ENCODE measurements at places on chromosomes 16 and 17.

DNA sequence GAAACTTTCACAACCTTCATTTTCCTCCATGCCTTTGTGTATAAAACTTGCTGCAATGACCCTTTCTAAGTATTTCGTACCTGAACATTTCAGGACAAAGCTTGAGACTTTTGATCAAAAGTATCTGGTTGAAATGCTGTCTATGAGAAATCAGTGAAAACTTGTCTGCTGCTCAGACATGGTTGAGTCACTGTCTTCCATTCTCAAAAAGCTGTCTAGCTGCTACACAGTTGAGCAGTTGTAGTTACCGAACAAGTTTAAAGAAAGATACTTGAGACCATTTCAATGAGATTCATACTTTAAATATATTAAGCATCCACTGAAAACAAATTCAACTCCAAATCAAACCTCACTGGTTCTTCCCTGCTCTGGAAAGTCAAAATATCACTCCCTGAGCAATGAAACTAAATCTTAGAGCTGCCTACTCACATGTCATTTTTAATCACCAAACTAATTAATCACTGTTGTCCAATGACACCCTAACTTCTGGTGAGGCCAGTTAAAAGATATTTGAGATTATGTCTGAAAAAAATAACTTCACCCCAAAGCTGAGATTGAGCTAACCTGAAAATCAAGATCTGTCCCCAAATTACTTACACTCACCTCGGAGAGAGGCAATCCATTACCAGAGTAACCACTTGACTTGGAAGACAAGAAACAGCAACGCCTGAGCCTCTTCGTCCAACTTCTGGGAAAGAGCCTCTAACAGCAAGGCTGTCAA is 488 bp downstream of the TMEM100 start:
- DNase-seq = no peak

- DNase-seq = no peak
These were observed 23.9 kb downstream of the UNK start for GRCh38 chr17:75808549-75808904.

GRCh38 chr17:17304521-17304985 is 1.4 kb downstream of the NT5M start:
- DNase-seq = no peak

DNA sequence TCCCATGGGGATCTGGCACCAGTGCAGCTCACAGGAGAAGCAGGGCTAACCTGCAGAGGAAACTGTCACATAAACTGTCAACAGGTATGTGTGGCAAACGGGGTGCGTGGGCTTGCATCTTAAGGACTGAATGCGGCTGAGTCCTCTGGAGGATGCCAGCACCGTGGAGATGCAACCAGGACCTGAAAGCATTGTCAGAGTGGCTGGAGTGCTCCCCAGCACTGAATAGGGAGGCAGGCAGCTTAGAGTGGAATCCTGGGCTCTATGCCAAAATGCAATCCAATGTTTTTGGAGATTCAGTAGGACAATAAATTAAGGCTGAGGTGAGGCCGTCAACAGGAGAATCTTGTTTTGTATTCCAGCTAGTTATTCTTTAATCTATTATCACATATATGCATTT is 21.3 kb upstream of the SALL1 start:
- DNase-seq = no peak

DNA sequence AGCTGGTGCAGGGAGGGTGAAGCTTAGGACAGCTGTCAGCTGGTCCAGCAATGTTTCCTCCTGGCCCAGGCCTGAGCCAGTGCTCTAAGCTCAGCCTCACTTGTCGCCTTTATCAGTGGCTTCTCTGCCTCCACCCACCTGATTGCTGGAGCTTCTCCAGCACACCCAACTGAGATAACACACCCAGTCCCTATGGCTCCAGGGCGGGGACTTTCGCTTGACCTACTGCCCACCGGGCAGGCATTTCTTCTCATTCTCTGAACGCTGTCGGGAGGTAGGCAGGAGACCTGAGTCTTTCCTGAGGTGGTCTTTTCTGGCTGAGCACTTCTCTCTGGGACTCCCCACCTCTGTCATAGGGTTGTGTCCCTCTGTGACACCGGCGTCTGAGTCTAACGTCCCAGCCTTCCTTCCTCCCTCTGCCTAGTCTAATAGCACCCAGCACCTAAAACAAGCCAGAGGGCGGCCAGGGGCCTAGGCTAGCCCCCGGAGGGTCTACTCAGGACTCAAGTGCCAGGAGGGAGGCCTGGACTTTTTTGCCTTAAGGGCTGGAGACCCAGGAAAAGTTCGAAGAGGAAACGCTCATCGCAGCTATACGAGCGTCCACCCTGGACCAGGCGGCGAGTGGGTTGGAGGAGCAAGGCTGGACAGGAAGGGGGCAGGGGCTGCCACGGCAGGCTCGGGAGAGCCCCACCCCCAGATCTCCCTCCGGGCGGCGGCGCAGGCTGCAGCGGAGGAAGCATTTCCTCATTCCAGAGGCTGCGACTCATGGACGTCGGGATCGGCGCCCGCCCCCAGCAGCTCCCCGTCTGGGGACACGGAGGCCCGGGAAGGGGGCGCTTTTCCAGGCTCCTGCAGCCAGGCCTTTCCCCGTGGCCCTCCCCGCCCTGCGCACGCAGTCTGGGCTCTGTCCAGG is 756 bp downstream of the TAX1BP3 start:
- DNase-seq = no peak

GRCh38 chr17:32912218-32912897 is 15.6 kb upstream of the TMEM98 start:
- DNase-seq = no peak

- no peak for DNase-seq
These were observed 183.4 kb downstream of the ZNF18 start for GRCh38 chr17:11813871-11814270.

- no peak for DNase-seq
These were observed 7.3 kb downstream of the PROCA1 start for GRCh38 chr17:28704219-28704858.

DNA sequence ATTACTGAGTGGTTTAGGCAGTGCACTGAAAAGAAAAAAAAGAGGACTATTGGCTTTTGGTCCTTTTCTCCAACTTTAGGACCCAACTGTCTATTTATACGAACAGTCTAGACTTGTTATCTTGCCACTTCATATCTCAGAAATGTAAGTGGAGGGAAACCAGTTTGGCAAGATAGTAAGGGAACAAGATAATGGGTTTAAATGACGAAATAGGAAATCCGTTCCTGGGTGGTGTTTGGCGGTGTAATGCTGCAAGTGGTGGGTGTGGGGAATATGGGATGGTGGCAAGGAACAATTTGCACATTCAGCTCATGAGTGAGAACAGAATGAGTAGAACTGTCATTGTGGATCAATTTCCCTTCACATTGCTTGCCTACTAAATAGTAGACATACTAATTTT is 44.7 kb downstream of the GRB7 start:
- no peak for DNase-seq

- DNase-seq = no peak
These were observed 27.5 kb downstream of the MPG start for GRCh38 chr16:105521-105920.

DNA sequence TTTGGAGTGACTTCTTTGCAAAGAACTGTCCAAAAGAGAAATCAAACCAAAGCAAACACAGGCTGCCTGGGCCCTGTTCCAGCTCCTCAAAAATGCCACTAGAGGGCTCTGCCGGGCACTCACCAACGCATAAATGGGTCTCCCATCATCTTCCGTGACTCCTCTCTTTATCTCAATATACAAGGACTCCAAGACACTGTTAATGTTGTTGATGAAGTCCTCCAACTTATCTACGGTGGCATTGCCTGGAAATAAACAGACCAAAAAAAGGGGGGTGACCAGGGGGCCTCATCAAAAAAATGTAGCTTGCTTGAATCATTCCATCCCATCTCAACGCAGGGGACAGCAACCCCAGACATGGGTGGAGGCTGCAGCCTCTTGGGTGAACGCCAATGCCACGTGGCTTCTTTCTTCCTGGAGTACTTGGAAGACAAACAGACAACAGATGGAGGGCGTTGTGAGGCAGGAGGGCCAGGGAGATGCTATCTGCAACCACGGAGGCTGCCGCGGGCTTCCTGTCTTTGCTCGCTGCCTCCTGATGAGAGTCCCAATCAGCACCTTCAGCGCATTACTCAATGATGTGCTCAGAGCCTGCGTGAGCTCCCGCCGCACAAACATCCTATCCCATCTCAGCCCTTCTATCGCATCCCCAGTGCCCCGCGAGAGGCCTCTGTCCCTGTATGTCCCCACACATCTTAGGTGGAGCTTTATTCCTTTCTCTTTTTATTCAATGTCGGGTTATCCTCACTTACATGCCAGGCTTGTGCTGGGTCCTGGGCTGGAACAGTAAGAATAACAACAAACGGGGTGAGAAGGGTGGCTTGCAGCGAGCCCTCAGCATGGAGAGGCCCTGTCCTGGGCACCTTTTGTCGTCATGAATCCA is 32.0 kb downstream of the KDM8 start:
- peak; percentile 41 for DNase-seq

DNA sequence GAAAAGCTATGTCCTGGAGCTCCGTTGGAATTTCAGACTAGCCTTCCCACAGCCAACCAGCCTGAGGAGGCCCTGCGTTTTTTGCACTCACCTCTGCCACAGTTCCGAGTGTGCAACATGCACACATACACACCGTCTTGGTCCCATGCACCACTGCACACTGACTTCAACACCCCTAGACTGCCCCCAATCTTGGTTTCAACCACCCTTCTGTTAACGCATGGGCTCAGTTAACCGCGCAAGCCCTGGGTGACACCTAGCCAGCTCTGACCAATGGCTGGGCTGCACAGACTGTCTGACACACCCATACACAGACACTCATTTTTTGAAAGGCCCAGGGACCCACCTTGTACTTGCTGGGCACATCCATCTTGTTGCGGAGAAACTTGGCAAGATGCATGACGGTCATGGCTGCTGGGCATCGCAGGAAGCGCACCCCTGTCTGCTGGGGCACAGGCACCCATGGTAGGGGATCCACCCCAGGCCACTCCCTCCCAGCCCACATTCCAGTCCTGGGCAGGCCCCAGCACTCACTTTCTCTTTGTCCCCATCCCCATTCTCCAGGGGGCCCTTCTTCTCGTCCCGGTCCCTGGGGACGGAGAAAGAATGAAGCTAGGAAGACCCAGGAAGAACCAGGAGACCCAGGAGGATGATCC is 8.0 kb downstream of the CISD3 start:
- DNase-seq = no peak

DNA sequence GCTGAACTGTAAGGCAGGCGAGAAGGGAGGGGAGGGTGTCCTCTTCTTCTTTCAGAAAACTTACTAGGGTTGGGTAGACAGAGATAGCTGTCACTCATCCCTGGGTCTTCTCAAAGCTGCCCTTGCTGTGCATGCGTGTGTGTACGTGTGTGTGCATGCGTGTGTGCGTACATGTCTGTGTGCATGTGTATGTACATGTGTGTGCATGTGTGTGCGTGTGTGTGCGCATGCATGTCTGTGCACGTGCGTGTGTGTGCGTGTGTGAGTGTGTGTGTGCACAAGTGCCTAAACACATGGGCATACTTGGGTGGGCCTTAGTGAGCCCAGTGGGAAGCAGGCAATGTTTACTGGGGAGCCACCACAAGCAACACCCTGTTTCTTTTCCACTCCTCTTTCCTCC is 154.8 kb upstream of the TNRC6C start:
- no peak for DNase-seq

GRCh38 chr17:16383216-16383615 is 2.3 kb downstream of the UBB start:
- no peak for DNase-seq

- no peak for DNase-seq
These were observed 22.8 kb downstream of the KSR1 start for GRCh38 chr17:27478901-27479538.

- DNase-seq = no peak
These were observed 119.2 kb downstream of the METRNL start for GRCh38 chr17:83198366-83199341.

DNA sequence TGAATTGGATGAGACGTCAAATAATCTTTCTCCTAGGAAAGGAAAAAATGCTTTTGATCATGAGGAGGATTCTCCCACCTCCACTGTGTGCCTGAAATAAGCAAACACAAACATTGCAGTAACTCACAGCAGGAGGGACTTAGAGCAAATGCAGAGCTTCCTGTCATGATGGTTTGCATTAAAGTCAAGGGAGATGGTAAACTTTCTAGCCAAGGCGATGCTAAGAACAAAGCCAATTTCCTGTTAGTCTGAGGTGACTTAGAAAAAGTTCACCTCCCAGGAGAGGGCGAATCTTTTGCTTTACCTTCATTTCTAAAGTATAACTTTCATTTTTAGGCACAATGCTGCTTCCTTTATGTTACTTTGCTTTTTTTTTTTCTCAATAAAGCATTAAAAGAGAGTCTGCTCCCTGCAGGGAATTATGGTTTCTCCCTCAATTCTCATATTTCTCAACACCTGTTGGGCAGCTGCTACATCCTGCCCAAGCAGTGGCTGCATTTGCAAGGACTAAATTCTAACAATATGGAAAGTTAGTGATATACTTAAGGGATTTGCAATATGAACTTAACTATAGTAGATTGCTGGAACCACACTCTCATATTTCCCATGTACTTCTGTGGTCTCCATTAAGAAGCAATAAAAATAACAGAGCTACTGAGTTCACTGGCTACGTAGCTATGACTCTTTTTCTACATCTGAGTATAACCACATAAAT is 175.6 kb downstream of the PCTP start:
- DNase-seq = no peak

DNA sequence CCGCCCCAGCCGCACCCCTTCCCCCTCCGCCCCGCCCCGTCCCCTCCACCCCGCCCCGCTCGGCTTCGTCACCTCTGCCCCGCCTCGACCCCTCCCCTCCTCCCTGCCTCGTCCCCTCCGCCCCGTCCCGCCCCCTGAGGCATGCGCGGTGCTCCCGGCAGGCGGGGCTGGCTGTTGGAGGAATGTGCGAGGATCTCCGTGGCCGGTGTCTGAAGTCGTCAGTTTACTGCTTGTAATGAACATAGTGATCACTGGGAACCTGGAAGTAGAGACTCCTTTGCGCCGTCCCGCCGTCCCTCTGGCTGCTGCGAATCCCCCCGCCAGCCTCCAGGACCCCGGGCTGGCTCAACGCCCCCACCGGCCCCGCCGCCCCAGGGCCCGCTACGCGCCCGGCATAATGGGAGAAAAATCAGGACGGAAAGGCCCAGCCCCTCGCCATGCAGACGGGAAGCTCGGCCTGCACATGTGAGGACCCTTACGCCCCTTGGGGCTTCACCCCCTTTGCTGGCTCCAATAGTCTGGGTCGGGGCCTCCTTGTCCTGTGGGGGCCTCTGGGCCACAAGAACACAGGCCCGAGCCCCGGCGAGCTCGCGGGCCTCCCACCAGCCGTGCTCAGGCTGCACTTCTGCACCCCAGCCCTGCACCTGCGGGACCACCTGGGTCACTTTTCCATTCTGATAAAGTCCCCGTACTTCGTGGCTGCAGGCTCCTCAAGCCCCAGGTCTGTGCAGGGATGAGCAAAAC is 743.1 kb downstream of the KCNJ18 start:
- no peak for DNase-seq

GRCh38 chr16:85156869-85157268 is 44.6 kb upstream of the CIBAR2 start:
- no peak for DNase-seq

- DNase-seq = no peak
These were observed 17.4 kb upstream of the C17orf107 start for GRCh38 chr17:4881761-4882555.

- DNase-seq = no peak
These were observed 6.2 kb downstream of the MBTPS1 start for GRCh38 chr16:84110527-84110926.

- DNase-seq = no peak
These were observed 46.6 kb downstream of the PECAM1 start for GRCh38 chr17:64343833-64344637.

- DNase-seq = no peak
These were observed 820.7 kb downstream of the KCNJ18 start for GRCh38 chr17:22512997-22513538.

GRCh38 chr17:65158041-65158440 is 20.9 kb downstream of the RGS9 start:
- no peak for DNase-seq

All from keratinocyte (primary cell).